ENCODE measurements at places on chromosomes 12 and 14.
A peak's percentile ranks its signal among the peaks of the same experiment; 100 is the strongest.

- no peak for DNase-seq
Observed at GRCh38 chr12:52337054-52337453, 15.9 kb upstream of the KRT83 start.

DNA sequence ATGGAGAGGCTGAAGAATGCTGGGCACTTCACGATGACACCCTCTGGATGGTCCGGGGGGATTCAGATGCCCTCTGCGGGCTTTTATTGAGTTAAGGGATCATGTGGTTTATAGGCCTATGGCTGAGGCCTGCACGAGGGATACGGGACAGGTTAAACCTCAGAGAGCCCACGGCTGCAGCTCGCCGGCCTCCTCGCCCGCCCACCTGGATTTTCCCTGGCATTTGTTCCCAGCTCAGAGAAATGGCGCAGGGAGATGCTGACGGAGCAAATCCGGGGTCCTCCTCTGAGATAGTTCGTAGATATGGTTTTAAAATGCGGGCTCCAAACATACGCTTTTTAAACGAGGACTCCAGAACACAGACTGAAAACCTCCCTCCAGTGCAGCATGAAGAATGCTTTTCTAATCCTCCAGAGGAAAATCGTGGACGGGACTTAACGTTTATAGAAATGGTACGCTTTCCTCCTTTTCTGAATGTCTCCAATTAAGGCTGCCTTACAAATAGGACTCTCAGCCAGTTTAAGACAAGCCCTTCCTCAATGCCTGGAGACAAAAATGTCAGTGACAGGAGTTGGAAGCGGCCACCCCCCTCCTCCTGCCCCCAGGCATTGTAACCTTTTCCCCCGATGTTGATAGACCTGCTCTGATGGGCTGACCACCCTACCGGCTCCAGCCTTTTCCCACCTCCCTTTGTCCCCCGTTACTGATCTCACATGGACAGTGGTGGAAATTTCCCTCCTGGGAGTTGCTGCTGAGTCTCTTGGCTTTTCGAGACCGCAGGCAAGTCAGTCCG, 16.6 kb downstream of the CCND2 start:
- no peak for DNase-seq

DNA sequence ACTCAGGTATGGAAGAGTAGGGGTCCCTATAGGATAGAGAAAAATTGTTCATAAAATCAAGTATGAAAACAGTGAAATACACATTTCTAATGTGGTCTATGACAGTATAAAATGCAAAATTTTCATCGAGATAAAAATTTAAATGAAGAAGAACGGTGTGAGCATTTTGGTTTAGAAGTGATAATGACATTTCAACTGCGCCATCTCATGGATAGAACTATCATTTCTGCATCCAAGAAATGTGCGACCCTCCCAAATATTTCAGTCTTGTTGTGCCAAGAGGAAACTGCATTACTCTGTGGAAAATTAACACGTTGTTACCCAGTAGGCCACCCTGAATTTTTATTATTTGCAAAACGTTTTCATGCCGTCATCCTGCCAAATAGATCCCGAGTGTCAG, 108.8 kb downstream of the CRACR2A start:
- DNase-seq, result no peak

GRCh38 chr12:97283297-97283696, 179.3 kb upstream of the RMST start:
- DNase-seq, result no peak

- DNase-seq, result no peak
Observed at GRCh38 chr14:67140556-67140955, 48.7 kb upstream of the GARIN2 start.

- no peak for DNase-seq
Observed at GRCh38 chr14:63248211-63248610, 44.0 kb downstream of the RHOJ start.

DNA sequence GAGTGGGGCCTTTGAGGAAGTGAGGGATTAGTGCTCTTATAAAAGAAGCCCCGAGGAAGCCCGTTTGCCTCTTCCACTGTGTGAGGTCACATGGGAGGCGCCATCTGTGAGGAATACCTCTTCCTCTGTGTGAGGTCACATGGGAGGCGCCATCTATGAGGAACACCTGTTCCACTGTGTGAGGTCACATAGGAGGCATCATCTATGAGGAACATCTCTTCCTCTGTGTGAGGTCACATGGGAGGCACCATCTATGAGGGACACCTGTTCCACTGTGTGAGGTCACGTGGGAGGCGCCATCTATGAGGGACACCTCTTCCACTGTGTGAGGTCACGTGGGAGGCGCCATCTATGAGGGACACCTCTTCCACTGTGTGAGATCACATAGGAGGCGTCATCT, 69.7 kb downstream of the SLC24A4 start:
- DNase-seq, result no peak

GRCh38 chr12:7161327-7161726, 28.2 kb upstream of the PEX5 start:
- no peak for DNase-seq

DNA sequence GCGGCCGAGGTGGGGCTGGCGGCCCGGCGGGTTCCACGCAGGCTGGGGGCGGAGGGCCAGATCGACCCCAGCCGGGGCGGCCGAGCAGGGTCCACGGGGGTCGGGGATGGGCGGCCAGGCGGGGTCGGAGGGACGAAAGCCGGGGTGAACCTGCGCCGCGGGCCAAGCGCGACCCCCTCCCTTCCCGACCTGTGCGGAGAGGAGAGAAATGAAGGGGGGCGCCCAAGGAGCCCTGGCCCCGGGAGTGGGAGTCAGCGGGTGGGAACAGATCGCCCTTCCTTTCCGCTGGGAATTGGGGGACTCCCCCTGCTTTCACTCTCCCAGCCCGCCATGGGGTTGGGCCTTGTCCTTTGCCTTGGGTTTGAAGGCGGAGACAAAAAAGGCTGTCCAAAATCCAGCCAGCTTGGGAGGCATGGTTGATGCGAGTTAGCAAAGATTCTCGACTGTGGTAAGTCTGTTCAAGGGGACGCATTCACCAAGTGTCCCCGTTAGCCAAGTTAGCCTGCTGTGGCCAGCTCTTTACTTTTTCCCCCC, 559 bp upstream of the CKAP4 start:
- peak; percentile 53 for DNase-seq

DNA sequence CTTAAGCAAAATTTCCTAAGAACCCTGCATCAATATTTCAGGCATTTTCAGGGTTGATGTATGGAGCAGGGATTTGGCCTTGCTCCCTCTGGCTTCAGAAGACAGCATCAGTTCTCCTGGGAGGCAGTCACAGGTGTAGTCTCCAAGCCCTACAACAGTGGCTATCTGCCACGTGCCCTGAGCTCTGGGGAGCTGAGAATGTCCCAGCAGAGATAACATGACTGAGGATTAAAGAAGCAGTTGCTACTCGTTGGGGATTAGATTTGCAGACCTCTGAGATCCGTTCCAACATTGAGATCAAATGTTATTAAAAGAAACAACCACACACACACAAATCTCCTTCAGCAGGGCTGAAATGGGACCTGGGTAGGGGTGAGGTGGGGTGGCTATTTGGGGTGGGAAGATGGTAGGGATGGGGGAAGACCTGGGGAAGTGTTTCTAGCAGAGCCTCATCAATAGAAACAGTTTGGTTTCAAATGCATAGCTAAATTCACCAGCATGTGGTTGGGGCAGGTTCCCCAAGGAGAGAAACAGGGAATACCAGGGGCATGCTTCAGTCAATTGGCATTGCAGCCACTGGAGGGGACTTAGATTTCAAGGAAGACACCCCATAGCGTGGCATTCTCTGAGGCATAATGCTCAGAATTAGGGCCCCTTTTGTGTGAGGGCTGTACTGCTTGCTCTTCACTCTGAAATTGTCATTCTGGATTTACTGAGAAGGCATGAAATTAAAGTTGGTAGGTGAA, 15.2 kb upstream of the FAM234B start:
- no peak for DNase-seq

GRCh38 chr12:26197832-26198231, 2.5 kb downstream of the SSPN start:
- DNase-seq, result no peak

GRCh38 chr14:32073537-32074189, 3.4 kb upstream of the ARHGAP5 start:
- peak; percentile 32 for DNase-seq

DNA sequence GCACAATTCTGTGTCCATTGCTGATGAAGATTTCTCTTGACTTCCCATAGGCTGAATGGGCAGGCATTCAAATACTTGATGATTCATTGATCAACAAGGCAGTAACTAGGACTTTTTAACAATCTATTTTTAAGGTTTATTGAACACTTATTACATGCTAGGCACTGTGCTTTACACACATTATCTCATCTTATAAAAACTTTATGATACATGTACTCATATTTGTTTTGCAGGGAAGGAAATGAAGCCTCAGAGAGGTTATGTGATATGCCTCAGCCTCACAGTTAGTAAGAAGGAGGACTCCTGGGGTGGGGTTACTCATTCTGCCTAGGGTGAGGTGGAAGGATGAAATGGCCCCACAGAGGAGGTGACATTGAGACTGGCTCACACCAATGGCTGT, 12.9 kb upstream of the EMP1 start:
- DNase-seq, result no peak

- no peak for DNase-seq
Observed at GRCh38 chr12:132439333-132439904, 50.5 kb upstream of the FBRSL1 start.

GRCh38 chr12:49019443-49020324, 1.1 kb upstream of the PRKAG1 start:
- no peak for DNase-seq

DNA sequence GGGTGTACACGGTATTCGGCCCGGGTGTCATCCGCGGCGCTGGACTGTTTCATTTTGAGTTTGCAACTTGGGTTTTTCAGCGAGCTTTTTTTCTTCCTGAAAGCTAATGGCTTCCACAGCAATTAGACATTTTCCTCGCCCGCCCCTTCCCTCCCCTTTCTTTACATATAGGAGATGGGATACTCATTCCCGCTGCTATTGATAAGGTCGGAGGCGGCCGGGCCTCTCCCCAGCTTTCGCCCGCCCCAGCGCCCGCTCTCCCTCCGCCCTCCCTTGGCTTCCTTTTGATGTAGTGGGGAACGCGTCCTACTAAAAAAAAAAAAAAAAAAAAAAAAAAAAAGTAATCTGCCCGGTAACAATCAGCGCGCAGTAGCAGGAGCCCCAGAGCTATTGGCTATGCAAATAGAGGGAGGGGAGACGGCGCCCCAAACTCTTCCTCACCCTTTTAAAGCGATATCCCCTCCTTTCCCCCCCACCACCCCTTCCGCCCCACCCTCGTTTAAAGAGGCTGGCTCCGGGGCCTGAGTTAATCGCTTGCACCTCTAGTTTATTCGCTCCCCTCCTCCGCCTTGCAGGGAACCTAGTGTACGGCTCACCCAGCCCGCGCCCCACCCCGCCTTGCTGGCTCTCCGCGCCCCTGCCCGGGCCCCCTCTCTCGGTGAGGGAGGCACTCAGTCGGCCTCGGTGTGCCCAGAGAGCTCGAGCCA, 1.7 kb upstream of the CCND2 start:
- DNase-seq, result peak; percentile 80

DNA sequence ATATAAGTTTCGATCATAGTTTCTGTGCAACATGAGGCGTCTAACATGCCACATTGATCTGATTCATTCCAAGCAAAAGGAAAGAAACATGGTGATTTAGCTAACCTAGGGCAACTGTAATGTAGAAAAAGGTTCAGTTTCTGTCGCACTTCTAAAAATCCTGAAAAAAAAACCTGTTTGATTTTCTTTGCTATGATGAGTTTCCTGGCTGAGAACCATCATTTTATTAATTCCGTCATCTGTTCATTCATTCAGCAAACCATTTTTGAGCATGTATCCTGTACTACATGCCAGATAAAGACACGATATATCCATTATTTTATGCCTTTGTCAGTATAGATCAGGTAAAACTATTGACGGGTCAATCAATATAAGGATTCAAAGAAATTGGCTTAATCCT, 932.6 kb downstream of the GALC start:
- DNase-seq, result no peak

- no peak for DNase-seq
Observed at GRCh38 chr12:70417121-70417520, 51.0 kb downstream of the KCNMB4 start.

DNA sequence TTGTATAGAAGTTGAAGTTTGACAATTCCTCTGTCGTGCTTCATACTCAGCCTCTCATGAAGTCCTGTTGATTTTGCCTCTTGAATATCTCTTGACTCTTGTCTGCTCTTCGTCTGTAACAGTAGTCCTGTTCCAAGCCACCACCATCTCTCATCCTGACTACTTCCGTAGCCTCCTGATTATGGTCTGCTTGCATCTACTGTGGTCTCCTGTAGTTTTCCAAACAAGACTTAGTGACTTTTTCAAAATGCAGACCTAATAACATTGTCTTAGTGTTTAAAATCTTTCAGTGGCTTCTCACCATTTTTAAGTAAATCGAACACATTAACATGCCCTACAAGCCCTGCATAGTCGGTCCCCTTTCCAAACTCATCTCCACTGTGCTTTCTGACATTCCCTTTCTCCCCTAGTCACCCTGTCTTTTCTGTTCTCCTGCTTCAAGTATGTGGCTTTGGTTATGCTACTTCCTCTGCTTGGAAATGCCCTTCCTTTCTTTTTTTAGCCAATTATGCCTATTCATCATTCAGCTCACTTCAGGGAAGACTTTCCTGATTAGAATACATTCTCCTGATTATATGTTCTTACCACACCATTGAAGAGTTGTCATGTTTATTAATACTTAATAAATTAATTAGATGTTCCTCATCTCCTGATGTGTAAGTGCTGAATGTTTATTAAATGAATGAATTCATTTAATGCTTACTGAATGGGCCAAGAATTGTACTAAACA, 2.0 kb downstream of the SCYL2 start:
- no peak for DNase-seq

DNA sequence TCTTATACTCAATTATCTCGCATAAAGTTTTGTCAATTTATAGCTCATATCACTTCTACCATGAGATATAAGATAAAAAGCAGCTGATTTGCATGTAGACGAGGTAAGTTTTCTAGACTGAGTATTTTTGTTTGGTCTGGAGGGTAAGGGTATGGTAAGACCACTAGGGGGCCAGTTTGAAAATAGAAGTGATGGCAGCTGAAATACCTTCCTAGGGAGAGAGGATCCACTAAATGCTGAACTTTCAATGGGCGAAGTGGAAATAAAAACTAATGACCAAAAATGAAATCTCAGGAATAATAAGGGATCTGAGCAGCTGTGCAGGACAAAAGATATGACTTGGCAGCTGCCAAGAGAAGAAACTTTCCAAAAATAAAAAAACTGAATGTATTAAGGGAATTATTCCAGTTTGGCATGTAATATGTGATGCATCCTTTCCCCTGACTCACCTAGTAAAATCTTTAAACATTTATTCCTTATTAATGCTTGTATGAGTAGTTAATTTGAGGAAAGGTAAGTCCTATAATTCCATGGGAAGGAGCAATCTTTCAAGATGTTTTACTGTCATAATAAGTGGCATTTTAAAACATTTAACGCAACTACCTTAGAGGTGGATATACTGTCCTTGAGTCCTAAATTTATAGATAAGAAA, 754.5 kb downstream of the C12orf50 start:
- no peak for DNase-seq

GRCh38 chr12:1083889-1084262, 92.9 kb downstream of the ERC1 start:
- no peak for DNase-seq

DNA sequence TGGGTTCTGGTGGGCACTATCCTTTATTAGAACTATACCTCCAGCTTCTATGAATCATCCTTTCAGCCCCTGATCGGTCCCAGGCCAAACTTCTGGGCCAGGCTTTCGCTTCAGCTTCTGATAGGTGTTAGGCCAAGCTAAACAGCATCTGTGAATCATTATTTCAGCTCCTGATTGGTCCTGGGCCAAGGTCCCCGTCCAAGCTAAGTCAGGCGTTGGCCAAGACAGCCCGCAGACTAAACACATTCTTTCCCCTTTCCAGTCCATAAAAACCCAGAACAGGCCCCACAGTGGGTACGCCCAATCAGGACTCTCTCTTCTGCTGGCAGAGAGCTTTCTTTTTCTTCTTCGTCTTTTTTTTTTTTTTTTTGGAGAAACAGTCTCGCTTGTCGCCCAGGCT, 1808.9 kb upstream of the SEL1L start:
- no peak for DNase-seq

Measured in nucleus accumbens (tissue), 56 donors.